ENCODE measurements at places on chromosomes 11 and 22.

DNA sequence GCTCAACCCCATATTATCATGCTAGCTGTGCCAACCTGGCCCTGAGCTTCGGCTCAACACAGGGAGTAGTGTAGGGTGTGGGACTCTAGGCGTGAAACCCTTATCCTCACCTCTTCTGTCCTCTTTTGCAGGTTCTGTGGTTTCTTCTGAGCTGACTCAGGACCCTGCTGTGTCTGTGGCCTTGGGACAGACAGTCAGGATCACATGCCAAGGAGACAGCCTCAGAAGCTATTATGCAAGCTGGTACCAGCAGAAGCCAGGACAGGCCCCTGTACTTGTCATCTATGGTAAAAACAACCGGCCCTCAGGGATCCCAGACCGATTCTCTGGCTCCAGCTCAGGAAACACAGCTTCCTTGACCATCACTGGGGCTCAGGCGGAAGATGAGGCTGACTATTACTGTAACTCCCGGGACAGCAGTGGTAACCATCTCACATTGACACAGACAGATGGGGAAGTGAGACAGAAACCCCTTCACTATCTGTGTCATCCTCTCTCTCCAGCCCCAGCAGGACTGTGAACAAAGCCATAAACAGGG lies 76.4 kb downstream of the GGTLC2 start:
- DNase-seq = no peak

DNA sequence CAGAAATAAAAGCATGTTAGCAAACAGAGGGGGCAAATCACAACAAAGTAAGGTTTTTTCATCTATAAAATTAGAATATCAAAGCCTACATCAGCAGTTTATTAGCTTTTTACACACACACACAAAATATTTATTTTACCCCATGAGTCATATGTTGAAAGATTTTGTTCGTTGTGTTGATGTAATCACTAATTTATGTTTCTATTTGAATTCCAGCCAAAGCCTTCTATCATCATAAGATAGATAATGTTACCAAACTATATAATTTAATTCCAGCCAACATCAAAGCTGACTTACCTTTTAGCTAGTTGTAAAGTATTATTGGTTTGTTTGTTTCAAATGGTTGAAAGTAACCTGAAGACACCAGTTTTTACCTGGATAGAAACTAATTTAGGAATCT lies 458.0 kb upstream of the ARHGAP42 start:
- no peak for DNase-seq

GRCh38 chr11:83019888-83020579 lies 51.7 kb downstream of the RAB30 start:
- DNase-seq = no peak

- DNase-seq = no peak
These were observed 80.1 kb downstream of the INSC start for GRCh38 chr11:15194671-15195415.

GRCh38 chr11:13229136-13229535 lies 48.5 kb upstream of the BMAL1 start:
- DNase-seq = no peak

- no peak for DNase-seq
These were observed 296.6 kb downstream of the LUZP2 start for GRCh38 chr11:24793479-24793878.

DNA sequence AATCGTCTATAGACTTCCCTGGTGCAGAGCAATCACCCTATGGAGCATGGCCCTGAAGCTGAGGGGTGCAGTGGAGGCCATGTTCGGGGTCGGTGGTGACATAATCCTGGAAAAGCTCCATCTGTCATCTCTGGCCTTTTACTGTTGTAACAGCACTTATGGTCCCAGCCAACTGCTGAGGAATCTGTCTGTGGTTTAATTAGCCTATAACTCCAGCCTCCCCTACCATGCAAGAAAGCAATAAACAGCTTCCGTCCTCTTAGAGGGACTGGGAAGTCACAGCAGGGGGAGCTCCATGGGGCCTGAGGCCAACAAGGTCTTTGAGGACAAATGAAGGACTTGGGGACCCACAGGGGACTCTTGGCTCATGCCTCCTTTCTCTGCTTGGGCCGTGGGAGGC lies 159.1 kb upstream of the NECTIN1 start:
- no peak for DNase-seq

DNA sequence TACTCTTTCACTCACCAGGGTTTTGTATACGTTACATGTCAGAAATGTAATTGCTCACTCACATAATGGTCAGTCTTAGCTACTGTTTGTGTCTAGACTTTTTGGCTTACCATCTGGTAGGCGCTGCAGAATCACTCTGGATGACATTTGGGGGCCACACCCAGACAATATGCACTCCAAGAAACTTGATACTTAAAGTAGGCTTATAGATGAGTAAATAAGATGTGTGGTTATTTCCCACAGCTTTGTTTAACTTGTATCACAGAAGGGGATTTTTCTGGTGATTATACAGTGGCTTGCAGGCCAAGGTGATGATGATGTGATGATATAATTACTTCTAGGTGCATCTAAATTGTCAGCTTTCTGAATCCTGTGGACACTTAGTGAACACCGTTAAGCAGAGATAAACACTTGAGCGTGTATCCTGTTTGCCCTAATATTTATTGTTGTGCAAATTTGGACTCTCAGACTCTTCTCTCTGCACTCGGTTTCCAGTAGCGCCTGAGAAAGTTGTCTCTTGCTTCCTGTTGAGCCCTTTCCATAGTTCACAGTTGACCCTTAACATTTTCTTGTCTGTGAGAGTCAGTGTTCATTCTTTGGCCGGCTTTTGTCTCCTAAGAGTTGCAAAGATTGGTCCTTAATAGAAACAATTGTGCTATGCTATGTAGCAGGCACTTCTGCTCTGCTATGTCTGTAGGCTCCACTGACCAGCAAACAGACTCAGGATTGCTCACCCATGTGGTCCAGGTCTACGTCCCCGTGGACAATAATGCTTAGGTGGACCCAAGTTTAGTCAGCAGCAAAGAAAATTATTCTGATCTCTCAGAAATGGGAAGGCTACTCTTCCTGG lies 89.3 kb downstream of the PRR5L start:
- DNase-seq = no peak

DNA sequence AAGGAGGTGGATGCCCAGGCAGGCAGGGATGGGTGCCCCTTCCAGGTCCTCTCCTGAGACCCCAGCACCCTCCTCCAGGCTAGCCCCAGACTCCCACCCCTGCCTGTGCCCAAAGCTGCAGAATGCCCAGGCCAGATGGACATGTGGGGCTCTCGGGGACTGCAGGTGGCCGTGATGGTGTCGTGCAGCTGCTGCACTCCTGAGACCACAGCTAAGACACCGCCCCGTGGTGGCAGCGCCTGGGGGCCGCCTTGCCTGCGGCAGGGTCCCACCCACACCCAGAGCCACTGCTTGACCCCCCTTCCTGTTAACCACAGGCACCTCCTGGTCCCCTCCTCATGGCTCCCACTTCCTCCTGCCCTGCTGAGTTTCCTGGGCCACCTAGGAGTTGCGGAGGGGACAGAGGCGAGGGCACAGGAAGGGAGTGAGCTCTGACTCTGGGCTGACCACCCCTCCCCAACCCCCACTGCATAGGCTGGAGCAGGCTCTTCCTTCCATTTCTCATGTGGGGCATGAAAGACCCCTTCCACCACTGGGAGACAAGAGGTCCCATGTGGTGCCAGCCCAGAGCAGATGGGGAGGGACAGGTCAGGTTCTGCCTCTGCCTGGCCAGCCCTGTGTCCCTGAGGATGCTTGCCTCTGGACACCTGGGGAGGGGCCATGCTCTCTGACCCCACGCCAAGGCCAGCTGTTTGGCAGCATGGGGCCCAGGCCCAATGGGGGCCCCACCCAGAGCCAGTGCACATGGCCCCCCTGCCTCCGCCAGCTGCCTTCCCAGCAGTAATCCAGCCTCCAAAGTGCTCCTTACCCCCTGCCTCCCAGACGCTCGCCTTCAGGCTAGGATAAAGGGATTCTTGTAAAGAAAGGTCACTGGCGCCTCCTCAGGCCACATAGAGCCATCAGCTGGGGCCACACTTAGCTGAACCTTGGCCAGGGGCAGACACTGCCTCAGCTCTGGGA lies 29.3 kb downstream of the OSBPL5 start:
- no peak for DNase-seq

DNA sequence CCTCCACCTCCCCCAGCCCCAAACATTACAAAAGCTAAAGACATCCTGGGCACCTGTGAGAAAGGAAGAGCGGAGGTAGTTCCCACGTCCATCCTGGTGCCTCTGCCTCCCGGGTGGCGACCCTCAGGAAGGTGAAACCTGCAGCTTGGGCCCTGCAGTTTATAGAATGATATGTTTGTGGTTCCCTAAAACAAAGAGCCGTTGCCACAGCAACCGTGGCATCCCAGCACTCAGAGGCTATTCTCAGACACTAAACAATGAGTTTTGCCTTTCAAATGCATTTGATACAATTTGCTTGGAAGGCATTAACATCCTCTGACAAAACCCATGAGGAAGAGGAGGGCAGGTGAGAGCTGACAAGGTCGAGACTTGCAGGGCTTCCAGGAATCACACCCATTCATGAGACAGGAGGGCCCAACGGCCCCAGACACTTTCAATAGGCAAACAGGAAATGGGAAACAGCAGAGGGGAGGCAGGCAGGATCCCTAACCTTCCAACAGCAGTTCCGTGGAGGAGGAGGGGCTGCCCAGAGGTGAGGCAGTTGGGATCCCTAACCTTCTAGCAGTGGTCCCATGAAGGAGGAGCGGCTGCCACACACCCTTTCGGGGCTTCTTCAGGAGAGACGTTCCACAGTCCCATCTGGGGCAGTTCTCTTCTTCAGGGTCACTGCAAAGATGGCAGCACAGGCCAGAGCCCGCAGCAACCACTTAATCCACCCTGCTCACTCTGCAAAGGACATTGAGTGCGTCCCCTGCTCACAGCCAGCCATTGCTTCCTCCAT lies 379.2 kb downstream of the SHANK2 start:
- no peak for DNase-seq

DNA sequence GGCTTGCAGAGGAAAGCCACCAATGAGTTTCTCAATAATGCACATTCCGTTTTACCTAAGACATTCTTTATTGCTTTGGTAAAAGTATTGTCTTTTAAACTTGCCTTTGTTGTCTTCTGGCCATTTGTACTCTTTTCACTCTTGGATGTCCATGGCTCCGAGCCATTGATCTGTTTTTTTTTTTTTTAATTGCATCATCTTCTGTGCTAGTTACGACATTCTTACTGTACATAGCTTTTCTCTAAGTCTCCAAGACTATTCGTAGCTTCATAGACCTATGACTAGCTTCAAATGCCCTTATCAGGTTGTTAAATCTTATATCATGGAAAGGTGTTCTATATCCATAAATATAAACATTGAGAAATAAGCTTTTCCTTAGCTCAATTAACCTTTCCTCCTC lies 1522.6 kb downstream of the FAM181B start:
- no peak for DNase-seq

DNA sequence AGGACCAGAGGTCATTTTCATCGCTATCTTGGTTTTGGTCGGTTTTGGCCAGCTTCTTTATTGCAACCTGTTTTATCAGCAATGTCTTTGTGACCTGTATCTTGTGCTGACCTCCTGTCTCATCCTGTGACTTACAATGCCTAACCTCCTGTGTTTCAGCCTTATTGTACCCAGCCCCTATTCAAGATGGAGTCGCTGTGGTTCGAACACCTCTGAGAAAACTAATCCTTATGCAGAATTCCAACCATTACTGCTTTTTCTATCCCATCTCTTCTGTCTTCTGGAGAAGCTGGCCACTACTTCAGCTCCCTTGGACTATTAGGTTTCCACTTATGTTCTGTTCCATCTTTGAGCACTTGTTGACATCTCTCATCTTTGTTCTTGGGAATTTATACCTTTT lies 62.6 kb downstream of the METTL15 start:
- no peak for DNase-seq

GRCh38 chr11:1782031-1782590 lies 18.4 kb upstream of the CTSD start:
- DNase-seq = no peak

DNA sequence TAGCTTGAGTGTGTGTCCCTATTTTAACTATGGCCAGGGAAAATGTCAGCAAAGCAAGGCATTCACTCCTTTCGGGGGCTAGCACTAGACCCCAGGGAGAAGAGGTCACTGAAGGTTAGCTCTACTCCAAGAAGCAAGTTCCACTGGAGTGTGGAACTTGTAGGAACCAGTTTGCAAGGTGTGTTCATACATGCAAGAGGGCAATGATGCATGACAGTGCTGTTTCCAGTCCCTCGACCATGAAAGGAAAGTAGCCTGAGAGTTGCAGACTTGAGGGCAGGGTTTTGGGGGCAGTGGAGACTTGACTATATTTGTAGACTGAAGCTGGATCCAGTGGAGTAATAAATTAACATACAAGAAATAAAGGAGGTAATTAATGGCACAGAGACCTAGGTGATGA lies 21.6 kb upstream of the SLC36A4 start:
- DNase-seq = peak; percentile 23

GRCh38 chr11:93504110-93505095 lies 38.8 kb downstream of the SMCO4 start:
- DNase-seq = no peak

DNA sequence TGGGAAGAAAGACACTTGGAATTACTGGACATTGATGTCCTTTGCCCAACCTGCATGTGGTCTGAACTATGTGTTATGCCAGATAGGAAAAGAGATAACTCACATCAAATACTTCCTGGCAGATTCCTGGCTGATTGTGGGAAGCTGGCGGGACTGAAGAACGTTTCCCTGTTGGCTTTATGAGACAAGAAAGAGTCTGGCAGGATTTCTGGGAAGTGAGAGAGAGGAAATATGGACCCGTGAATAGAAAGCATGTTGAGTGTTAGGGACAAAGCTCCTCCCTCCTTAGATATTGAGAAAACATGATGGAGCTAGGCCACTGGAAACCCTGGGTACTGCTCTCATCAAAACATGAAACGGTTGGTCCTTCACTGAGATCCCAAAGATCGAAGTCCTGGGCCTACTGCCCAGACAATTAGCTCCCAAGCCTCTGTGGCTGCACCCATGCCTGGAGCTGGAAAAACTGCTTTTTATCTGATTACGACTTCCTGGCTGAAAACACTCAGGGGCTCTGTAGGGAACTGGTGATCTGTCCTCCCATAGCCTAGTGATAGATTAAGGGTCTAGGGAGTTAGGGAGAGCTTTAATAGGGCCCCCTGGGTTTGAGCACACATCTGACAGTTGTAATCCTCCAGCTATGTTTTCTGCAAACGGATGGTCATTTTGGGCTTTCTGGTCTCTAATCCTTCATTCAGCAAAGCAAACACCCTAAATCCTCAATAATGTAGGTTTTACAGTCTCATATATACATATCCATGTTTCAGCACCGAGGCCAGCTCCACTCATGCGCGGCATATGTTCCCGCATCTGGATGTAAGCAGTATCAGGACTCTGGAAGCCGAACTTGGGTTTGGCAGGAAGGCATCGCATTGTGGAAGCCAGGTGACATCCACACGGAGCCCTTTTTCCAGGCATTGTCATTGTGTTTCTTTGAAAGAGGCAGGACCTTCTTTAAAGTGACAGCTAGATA lies 6.1 kb upstream of the B3GAT1 start:
- DNase-seq = no peak

DNA sequence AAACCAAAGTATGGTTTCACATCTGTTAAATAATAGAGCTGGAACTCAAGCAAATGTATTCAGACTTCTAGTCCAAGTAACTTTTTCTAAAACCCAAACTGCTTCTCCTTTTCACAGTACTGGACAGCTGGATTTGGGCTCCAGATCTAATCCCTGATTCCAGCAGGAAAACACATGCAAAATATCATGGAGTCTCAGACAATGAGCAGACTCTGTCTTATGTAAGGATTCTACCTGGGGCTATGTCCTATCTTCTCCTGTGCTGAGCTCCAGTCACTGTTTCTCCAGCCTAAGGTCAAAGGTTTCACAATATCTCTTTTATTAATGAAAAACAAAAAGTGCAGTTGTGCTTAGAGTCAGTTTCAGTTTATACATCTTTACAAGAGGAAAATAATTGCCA lies 83.2 kb upstream of the EED start:
- DNase-seq = no peak

Data from NCI-H1105 (cell line).